ENCODE measurements at places on chromosomes 1 and 21.

DNA sequence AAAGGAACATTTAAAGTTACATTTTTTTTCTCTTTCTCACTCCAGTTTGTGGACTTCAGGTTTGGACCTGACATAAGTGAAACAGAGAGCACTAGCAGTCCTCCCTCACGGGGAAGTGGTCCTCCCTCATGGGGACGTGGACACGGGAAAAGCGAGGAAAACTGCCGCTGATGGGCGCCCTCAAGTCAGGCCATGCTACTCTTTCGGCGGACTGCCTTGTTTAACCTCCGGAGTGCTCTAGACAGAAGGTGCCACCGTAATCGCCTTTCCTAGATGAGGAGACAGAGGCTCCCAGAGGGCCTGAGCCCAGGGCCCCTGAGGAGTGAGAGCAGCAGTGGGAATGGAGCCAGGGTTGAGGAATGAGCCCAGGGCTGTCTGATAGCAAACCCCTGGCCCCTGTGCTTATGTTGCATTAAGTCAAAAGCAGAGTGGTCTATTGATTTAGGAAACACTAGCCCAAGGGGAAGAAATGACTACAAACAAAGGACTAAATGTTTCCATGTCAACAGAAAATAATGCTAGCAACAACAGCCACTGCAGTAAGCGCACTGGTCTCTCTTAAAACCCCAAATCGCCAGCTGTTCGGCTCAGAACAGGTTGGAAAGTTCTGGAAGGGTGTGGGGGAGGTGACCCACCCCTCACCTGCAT lies 84.1 kb downstream of the DMRTB1 start:
- DNase-seq = no peak

DNA sequence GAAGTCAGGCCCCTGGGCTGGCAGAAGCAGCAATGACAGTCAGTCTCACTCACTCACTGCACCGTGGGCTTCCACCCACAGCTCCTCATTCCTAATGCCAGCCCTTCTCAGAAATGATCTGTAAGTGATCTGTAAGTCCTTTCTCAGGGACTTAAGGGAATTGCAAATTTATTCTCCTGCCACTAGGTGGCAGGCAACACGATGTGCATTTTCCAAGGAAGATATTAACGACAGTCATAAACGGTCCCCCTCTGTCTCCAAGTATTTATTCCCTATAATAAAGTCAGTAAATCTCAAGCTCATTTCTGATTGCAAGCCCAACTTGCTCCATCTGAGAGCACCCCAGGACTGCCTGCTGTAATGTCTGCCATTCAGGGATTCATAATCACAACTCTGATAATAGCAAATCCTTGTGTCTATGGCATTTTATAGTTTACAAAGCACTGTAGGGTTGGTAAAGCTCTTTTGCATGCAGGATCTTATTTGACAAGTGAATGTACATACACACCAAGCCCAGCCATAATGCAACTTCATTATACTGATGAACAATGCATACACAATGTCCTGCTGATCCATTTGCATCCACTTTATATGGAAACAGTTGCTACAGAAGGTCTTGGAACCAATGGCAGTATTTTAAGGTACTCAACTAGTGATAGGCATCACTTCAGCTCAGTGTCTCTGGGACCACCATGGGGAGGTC lies 380.5 kb upstream of the CAMK1G start:
- DNase-seq = peak; percentile 66

- no peak for DNase-seq
Measured at GRCh38 chr1:168921629-168922028, 184.9 kb upstream of the ATP1B1 start.

- peak; percentile 84 for DNase-seq
Measured at GRCh38 chr1:243525085-243525487, 269.2 kb downstream of the SDCCAG8 start.

DNA sequence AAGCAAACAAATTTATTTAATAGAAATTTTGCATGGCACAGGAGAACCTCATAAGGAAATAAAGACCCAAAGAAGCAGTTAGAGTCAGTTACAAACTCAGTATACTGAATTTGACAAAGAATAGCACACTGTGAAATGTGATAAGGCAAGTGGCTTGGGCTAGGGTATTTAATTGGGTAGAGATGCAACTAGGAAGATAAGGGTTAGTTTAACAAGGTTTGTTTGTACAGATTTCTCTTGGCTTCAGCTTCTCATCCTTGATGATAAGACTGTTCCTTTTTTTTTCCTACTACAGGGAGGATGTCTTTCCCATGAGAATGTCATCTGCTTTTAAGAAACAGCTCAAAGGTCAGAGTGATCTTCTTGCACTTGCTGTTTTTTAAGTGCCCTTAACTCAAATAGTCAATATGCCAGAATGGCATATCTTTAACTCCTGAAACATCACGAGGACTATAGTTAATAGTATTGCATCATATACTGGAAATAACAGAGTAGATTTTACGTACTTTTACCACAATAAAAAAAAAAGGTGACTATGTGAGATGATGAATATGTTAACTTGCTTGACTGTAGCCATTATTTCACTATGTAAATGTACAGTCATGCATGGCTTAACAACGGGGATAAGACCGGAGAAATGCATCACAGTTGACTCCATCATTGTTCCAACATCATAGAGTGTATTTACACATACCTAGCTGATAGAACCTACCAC lies 9.2 kb upstream of the TRAF3IP3 start:
- DNase-seq = no peak

- DNase-seq = no peak
Measured at GRCh38 chr1:99268021-99268420, 3.7 kb downstream of the PLPPR4 start.

- DNase-seq = no peak
Measured at GRCh38 chr1:205914730-205915129, 28.5 kb downstream of the SLC26A9 start.

DNA sequence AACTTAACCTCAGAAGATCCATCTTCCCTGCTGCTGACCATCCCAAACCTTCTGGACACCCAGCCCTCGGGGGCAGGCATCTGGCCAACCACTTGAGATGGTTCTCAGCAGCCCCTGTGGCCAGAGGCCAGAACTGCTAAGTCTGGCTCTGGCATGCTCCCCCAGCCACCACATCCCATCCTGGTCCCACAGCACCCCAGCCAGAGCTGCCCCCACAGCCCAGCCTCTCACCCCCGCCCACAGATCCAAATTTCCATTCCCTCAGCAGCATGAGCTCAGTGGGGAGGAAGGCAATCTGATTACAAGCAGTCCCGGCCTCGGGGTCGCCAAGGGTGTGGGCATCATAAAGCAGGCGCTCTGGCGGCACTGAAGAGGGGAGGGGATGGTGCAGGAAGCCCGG lies 45.6 kb downstream of the GLIS1 start:
- peak; percentile 22 for DNase-seq

GRCh38 chr1:180265871-180266270 lies 35.8 kb downstream of the LHX4 start:
- no peak for DNase-seq

DNA sequence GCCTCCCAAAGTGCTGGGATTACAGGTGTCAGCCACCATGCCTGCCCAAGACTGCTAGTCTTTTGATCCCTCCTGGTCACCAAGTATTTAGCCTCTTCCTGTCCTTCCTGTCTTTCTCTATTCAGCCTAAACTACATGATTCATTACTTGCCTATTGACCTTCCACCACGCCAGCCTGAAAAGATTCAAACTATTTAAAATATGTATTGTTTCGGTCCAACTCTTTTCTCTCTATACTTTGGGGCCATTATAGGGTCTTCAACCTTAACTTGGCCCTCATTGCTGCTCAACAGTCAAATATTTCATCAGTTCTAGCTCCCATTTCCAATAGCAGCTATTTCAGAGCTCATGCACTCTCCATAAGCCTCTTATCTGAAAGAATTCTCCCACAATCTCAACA lies 153.0 kb downstream of the TNFSF18 start:
- peak; percentile 87 for DNase-seq

DNA sequence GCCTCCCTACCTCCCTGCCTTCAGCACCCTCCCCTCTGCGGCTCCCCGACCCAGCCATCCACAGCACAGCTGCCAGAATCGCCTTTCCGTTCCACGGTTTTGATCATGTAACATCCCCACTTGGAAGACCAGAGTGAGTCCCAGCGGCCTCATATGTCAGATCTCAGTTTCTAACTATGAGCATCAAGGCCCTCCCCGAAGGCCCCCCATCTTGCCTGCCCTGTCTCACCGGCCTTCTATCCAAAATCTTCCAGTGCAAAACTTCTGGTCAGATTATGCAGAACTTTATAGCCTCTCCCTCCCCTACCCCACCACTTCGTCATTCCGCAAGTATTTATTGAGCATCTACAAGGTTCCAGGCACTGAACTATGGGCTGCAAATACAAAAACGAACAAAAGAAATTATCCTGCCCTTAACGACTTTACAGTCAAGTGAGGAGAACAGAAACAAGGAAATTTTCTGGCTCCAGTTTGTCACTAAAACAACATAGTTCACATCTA lies 20.3 kb upstream of the LMX1A start:
- DNase-seq = no peak

GRCh38 chr1:111236806-111237205 lies 9.3 kb downstream of the CHI3L2 start:
- DNase-seq = no peak

Data from ELR (cell line).